AG10803 (cell line): ENCODE measurements at places on chromosomes 3 and 15.

- DNase-seq = peak; percentile 70
These were observed 730 bp downstream of the SPRED1 start for GRCh38 chr15:38253351-38253781.

DNA sequence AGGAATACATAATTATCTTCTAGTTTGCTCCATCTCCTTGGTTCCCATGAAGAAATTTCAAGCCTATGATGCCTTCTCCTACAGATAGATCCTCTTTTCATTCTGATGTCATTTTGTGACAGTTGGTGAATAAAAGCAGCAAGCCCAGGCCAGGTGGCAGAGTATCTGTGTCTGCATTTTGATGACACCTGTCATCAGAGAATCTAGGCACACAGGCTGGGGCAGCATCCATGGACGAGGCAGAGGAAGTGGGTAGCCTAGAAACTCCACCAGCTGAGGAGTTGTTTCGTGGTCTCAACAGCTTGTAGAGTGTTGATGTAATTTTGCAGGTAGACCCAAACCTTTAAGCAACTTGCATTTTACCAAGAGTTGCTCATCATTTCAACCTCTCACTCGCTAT, 269.8 kb downstream of the FEZF2 start:
- DNase-seq = no peak

- DNase-seq = no peak
These were observed 187.8 kb downstream of the TUSC7 start for GRCh38 chr3:116897382-116897781.

GRCh38 chr15:57563416-57563815, 28.3 kb upstream of the MYZAP start:
- DNase-seq = no peak

DNA sequence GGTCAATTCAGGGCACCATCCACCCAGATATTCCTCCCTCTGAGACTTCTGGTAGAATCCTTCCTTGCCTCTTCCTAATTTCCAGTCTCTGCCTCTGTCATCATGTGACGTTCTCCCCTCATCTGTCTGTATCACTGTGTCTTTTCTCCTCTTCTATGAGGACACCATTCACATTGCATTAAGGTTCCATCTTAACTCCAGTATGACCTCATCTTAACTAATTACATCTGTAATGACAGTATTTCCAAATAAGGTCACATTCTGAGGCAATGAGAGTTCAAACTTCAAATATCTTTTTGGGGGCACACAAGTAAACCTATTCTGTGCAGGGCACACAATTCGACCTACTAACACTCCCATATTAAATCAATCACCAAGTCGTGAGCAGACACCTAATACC, 169.7 kb downstream of the FHIT start:
- DNase-seq = no peak

GRCh38 chr15:89998923-89999675, 2.0 kb upstream of the ZNF710 start:
- DNase-seq = no peak

DNA sequence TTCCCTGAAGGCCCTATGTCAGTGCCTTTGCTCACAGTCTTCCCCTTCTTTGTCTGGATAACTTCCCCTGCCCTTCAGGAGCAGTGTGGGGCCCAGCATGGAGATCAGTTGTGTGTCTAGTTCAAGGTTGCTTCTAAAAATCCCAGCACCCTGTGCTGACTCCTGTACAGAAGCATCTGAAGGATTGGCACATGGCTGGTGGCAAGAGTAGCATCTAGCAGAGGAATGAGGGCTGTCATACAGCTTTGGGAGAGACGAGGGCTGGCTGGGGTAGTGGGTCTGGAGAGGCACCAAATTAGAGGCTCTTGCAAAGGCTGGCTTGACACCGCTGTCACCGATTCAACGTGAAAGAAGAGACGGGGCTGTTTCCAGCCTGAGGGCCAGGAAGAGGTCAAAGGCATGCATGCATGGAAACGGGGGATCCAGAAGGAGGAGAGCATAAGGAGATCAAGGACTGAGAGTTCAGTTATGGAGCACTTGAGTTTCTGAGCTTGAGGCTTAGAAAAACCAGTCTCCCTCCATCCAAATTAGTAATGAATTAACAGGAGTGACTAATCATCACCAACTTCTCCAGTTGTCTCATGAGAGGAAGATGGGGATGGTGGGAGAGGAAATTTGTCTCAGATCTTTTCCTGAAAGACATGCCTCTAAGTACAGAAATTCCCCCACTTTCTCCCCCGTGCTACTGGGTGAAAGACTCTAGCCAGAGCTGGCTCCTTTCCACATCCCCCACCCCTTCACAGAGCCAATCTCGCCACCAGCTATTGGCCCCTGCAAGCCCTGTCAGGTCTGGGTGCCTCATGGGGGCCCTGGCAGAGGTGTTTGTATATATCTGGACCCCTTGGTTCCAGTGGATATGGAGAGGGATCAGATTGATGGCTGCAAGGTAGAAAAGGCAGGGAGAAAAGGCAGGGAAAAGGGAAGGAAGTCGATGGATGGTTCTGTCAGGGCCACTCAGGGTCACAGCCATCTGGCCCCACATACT, 45.9 kb downstream of the SLCO2A1 start:
- no peak for DNase-seq

GRCh38 chr3:51297333-51297732, 87.8 kb upstream of the MANF start:
- no peak for DNase-seq

DNA sequence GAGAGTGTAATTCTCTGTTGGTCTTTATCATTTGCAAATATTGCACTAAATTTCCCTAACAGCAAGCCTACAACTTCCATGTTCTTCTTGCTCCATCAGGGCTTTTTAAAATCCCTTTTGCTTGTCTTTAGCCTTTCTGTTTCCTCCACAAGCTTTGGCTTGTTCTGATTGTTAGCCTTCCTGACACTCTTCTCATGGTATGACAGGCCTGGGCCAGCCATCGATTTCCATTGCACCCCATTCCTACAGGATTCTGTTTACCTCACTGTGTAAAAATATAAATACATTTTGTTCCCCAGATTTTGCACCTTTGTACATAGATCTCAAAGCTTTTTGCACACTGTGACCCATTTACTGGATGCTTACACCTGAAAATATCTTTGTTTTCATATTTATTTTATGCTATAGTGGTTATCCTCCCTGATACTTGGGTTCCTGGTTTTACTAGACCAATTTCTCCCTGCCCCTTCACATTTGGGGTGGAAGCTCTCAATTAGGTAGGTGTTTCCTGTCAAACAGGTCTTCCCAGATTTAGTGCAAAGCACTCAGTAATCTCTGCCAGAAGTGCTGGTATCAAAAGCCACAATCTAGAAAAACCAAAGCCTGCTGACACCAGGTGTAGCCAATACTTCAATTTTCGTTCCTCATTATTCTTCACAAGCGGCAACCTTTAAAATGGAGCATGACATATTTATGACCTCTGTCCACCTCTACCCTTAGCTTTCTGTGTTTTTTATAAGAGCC, 57.9 kb upstream of the PPP2R3A start:
- no peak for DNase-seq

GRCh38 chr15:86355801-86356200, 276.1 kb downstream of the AGBL1 start:
- no peak for DNase-seq
